ENCODE measurements at places on chromosomes 1 and 21.

GRCh38 chr1:65175171-65176055 lies 27.4 kb downstream of the AK4 start:
- no peak for DNase-seq

DNA sequence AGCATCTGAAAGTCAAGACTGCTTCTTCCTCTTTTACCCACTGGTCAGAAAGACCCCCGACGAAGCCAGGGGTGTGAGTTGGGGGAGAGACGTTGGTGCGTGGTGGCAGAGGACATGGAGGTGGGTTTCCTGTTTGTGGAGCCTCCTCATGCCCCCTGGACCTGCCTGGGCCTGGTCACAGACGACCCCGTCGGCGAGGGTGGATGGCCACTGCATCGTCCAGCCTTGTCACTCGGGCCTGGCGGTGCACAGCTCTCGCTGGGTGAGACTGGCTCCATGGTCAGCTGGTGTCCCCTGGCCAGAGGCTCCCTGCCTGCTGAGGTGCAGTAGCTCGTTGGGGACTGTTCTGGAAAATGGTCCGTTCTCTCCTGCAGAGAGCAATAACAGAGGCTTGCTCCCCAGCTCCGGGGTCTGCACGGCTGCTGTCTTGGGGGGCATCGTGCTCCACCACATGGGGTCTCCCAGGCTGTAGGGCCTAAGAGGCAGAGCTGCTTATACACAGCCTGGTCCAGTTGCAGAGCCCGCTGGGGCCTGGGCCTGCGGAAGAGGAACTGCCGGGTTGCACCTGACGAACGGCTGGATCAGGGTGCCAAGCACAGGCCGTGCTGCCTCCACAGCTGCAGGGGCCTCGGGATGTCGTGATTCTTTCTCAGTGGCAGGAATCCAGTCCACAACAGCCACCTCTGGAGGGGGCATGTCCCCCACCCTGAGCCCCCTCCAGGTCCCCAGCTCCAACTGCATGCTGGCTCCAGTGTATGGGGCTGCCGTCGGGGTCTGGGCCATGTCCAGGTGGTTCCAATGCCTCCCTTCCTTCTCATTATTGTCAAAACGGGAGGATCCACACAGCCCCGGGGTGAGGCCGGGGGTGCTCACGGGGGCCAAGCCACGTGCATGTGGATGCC lies 18.0 kb upstream of the ACTRT2 start:
- DNase-seq = no peak

GRCh38 chr1:98003442-98003841 lies 82.6 kb upstream of the DPYD start:
- DNase-seq = no peak

DNA sequence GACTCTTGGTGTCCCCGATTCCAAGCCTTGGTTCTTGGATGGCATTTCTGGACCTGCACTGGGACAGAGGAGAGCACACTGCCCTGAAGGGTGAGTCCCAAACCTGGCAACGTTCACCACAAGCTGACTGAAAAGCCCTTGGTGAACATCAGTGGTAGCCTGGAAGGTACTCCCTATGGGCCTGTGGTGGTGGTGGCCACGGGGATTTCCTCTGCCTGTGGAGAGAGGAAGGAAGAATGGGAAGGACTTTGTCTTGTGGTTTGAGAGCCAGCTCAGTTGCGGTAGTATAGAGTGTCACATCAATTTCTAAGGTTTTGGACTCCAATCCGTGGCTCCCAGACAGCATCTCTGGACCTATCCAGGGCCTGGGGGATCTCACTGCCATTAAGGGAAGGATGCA lies 50.7 kb downstream of the DNAH14 start:
- no peak for DNase-seq

GRCh38 chr1:27000817-27001460 lies 7.4 kb downstream of the TRNP1 start:
- no peak for DNase-seq

DNA sequence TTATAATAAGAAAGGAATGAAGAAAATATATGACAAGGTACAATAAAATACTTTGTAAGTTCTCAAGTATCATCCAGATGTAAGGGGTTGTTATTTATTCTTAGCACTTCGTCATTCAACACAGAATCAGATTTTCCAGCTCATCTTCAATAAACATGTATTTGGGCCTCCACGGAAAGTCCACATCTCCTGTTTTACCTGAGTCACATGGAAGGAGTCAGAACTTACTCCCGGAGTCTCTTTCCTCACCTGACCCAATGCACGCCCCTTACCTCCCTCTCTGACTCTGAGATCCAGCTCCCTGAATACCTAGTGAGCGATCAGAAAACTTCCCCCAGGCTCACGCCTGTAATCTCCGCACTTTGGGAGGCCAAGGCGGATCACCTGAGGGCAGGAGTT lies 1.5 kb upstream of the PMVK start:
- DNase-seq = no peak

DNA sequence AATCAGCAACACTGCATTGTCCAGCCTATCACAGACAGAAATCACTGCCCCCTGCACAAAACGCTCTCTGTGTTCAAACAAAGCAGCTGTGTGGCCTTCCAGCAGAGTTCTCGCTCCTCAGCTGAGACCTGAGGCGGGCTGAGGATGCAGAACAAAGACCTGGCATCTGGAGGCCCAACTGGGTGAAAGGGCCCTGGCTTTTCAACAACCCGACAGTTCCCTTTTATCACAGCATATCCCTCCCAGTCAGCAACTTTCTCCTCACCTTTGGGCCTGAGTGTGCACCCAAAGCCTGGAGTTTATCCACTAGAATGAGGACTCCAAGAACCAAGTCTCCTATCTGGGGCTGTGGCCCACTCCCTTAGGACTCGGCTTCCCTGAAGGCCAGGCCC lies 42.6 kb upstream of the A3GALT2 start:
- no peak for DNase-seq

- no peak for DNase-seq
These were observed 11.3 kb downstream of the FMO2 start for GRCh38 chr1:171196351-171196750.

- no peak for DNase-seq
These were observed 84.2 kb downstream of the SPSB1 start for GRCh38 chr1:9376886-9377333.

DNA sequence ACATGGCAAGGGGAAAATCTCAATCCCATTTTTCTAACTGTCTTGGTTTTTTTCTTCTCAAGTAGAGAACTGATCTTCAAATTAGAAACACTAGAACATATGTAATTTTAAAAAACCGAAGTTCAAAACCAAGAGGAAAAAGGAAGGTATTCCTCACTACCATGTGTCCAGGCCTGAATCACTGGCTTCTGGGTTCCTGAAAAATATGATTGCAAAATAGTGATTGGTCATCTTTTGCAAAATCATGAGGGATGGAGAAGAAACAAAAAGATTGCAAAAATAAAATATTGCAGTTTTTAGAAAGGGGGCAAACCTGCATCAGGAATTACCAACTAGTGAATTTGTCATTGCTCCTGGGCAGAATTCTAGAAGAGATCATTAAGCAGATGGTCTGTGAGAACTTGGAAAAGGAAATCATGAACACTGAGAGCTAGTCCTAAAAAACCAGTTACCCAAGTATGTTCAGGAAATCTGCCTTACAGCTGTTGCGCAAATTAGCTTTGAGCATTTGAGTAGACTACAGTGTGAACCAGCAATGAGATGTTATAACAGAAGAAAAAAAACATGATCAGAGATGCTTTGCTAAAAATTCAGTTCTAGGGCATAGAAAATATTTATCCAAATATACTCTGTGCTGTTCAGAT lies 49.4 kb downstream of the SPATA46 start:
- DNase-seq = no peak

All from T-helper 2 cell (primary cell).